ENCODE measurements at places on chromosomes 1 and 21. TPM values are rescaled to one million over a fixed set of nuclear protein-coding genes. Genes with fewer than 3 reads are reported as not detected.

The OSCP1 gene
- total RNA-seq = 4.9 TPM

GRCh38 chr1:17066361-17067068, 12.7 kb upstream of the SDHB start:
- DNase-seq = no peak
- no peak overlapping the region for H3K27ac ChIP-seq
- H3K27me3 ChIP-seq = no peaks in the 10 kb centered on the region
- H3K4me1 ChIP-seq = peaks cover 7% of the 10 kb centered on the region

- H3K4me1 ChIP-seq = no peaks in the 10 kb centered on the region
- H3K27ac ChIP-seq = no peak overlapping the region
- no peak for DNase-seq
- no peaks in the 10 kb centered on the region for H3K36me3 ChIP-seq
- no peaks in the 10 kb centered on the region for H3K27me3 ChIP-seq
- H3K4me3 ChIP-seq = no peak overlapping the region
Observed at GRCh38 chr1:87796471-87796901, 467.8 kb downstream of the LMO4 start.

The DENND2C gene
- total RNA-seq = 1.2 TPM

The HCN3 gene
- 0.35 TPM for total RNA-seq

The CFAP107 gene
- total RNA-seq = not detected

- no peaks in the 10 kb centered on the region for H3K4me1 ChIP-seq
- no peak for DNase-seq
- H3K27me3 ChIP-seq = no peaks in the 10 kb centered on the region
- peak overlapping the region; percentile 44 for H3K27ac ChIP-seq
Observed at GRCh38 chr1:160666079-160666442, 19.2 kb upstream of the SLAMF1 start.

- DNase-seq = no peak
- H3K4me3 ChIP-seq = no peak overlapping the region
- no peaks in the 10 kb centered on the region for H3K36me3 ChIP-seq
- H3K27ac ChIP-seq = peak overlapping the region; percentile 87
- no peaks in the 10 kb centered on the region for H3K27me3 ChIP-seq
Observed at GRCh38 chr1:205492201-205492667, 12.2 kb upstream of the CDK18 start.

The ADPRS gene
- 25.6 TPM for total RNA-seq

- no peaks in the 10 kb centered on the region for H3K4me1 ChIP-seq
- H3K27me3 ChIP-seq = no peaks in the 10 kb centered on the region
- H3K36me3 ChIP-seq = peaks cover 60% of the 10 kb centered on the region
- no peak overlapping the region for H3K4me3 ChIP-seq
- H3K27ac ChIP-seq = peak overlapping the region; percentile 36
Observed at GRCh38 chr1:30966690-30967369, 58.3 kb upstream of the SDC3 start.

GRCh38 chr1:207458414-207458813, 4.3 kb downstream of the CR2 start:
- DNase-seq = no peak
- H3K27ac ChIP-seq = no peak overlapping the region
- H3K27me3 ChIP-seq = peaks cover 7% of the 10 kb centered on the region
- H3K4me3 ChIP-seq = no peak overlapping the region
- H3K36me3 ChIP-seq = no peaks in the 10 kb centered on the region
- H3K4me1 ChIP-seq = peaks cover 12% of the 10 kb centered on the region

DNA sequence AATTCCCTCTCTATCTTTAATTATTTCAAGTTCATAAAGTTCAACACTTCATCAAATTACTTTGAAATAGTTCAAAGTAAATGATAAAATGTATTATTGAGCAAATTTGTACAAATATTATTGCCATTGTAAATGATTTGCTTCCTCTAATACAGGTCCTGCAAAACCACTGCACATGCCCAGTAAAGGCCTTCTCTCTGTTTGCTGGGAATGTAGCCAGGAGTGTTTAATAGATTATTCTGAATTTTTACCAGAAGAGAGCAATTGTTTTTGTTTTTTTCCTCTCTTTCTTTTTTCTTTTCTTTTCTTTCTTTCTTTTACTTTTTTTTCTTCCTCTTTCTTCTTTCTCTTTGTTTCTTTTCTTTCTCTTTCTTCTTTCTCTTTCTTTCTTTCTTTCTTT, 486.3 kb downstream of the PTBP2 start:
- no peak for DNase-seq
- H3K27ac ChIP-seq = no peak overlapping the region
- H3K36me3 ChIP-seq = no peaks in the 10 kb centered on the region
- H3K4me3 ChIP-seq = no peak overlapping the region
- peaks cover 5% of the 10 kb centered on the region for H3K4me1 ChIP-seq

- H3K4me3 ChIP-seq = no peak overlapping the region
- H3K27ac ChIP-seq = no peak overlapping the region
- H3K27me3 ChIP-seq = no peaks in the 10 kb centered on the region
- no peak for DNase-seq
- H3K36me3 ChIP-seq = no peaks in the 10 kb centered on the region
- H3K4me1 ChIP-seq = no peaks in the 10 kb centered on the region
Observed at GRCh38 chr1:106292130-106292529, 764.3 kb upstream of the PRMT6 start.

GRCh38 chr1:210482945-210483617, 154.4 kb downstream of the HHAT start:
- H3K36me3 ChIP-seq = no peaks in the 10 kb centered on the region
- H3K27me3 ChIP-seq = no peaks in the 10 kb centered on the region
- H3K4me1 ChIP-seq = no peaks in the 10 kb centered on the region
- H3K27ac ChIP-seq = no peak overlapping the region
- DNase-seq = no peak

The BACH1 gene
- 16.0 TPM for total RNA-seq

GRCh38 chr1:7371926-7372325, 399.2 kb upstream of the VAMP3 start:
- H3K27ac ChIP-seq = no peak overlapping the region
- no peak for DNase-seq
- H3K36me3 ChIP-seq = no peaks in the 10 kb centered on the region

DNA sequence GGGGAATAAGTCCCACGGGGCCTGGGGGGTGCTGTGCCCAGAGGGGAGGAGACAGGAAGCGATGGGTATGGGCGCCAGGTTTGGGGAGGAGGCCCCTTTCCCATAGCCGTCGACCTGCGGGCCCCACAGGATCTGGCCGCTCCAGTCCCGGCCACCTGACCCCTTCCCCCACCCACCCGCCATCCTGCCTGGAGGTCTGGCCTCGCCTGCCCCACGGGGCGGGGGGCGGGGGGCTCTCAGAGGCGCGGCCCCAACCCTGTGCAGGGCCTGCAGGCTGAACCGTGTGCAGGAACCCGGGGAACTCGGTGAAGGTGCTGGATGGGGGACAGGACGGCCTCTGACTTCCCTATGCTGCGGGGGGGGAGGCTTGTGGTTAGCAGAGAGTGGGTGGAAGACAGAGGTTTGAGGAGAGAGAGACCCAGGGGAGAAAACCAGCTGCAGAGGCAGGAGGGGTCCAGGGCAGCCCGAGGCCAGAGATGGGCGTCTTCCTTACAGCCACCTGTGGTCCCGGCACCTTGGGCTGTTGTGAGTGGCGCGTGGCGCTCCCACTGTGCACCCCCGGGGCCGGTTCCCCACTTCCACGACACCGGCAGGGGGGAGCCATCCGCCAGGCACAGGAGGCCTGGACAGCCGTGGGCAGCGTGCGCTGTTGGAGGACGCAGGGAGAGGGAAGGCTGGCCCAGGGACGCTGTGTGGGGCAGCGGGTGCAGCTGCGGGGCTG, 2.5 kb upstream of the TNFRSF18 start:
- no peak overlapping the region for H3K4me3 ChIP-seq
- no peak for DNase-seq
- H3K4me1 ChIP-seq = peaks cover 46% of the 10 kb centered on the region
